ENCODE measurements at places on chromosomes 5 and 9. TPM values are rescaled to one million over a fixed set of nuclear protein-coding genes. Genes with fewer than 3 reads are reported as not detected.

- DNase-seq = no peak
- no peaks in the 10 kb centered on the region for H3K27me3 ChIP-seq
- no peak overlapping the region for H3K27ac ChIP-seq
- no peak overlapping the region for H3K4me3 ChIP-seq
- H3K4me1 ChIP-seq = peaks cover 24% of the 10 kb centered on the region
Observed at GRCh38 chr5:156186760-156187159, 140.2 kb upstream of the SGCD start.

PTGES gene
- total RNA-seq = 0.83 TPM

DNA sequence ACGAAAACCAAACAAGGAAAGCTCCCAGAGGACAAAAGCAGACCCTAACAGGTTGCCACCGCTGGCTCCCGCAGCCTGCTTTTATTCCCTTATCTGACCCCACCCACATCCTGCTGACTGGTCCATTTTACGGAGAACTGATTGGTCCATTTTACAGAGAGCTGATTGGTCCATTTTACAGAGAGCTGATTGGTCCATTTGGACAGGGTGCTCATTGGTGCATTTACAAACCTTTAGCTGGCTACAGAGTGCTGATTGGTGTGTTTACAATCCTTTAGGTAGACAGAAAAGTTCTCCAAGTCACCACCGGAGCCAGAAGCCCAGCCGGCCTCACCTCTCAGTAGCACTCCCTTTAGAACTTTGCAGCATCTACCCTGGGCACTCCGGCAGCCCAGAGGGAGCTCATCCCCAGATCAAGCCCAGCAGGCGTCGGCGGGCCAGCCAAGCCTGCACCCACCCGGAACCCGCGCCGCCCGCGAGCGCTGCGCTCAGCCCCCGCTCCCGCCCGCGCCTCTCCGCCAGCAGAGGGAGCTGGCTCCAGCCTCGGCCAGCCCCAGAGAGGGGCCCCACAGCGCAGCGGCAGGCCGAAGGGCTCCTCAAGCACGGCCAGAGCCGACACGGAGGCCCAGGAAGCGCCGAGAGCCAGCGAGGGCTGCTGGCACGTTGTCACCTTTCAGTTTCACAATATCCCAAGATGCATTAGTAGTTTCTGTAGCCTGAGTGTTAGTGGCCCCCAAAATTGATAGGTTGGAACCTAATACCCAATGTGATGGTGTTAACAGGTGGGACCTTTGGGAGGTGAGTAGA is 35.3 kb upstream of the CLPTM1L start:
- H3K4me1 ChIP-seq = no peaks in the 10 kb centered on the region
- H3K4me3 ChIP-seq = no peak overlapping the region
- peaks cover 18% of the 10 kb centered on the region for H3K27me3 ChIP-seq
- no peaks in the 10 kb centered on the region for H3K36me3 ChIP-seq
- no peak for DNase-seq

DIPK1B gene
- 11.4 TPM for total RNA-seq

GRCh38 chr5:143913008-143913752 is 101.2 kb downstream of the HMHB1 start:
- no peaks in the 10 kb centered on the region for H3K36me3 ChIP-seq
- H3K27ac ChIP-seq = no peak overlapping the region
- no peaks in the 10 kb centered on the region for H3K27me3 ChIP-seq
- no peak overlapping the region for H3K4me3 ChIP-seq

DNA sequence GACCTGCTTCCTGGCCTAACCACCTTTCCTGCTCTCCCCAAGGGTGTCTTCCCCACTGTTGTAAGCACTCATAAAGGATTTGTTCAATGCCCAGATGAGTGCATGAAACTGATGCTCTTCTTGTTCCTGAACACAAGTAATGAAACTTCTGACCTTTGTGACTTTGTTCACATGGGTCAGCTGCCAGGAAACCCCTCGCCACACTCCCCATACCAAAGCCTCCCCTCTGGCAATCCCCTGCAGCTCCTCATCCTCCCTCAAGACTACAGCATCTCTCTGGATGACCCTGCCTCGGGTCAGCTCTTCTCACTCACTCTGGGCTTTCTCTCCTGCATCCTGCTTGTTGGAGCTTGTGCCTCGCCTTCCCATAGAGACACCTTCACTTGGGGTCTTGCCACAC is 72.2 kb upstream of the SPTLC1 start:
- peak overlapping the region; percentile 4 for H3K27ac ChIP-seq
- peaks cover 20% of the 10 kb centered on the region for H3K4me1 ChIP-seq
- no peak overlapping the region for H3K4me3 ChIP-seq
- no peaks in the 10 kb centered on the region for H3K36me3 ChIP-seq
- DNase-seq = no peak

- no peak for DNase-seq
- no peaks in the 10 kb centered on the region for H3K27me3 ChIP-seq
- H3K4me1 ChIP-seq = peaks cover 41% of the 10 kb centered on the region
- H3K27ac ChIP-seq = peak overlapping the region; percentile 100
- peak overlapping the region; percentile 19 for H3K4me3 ChIP-seq
- no peaks in the 10 kb centered on the region for H3K36me3 ChIP-seq
Observed at GRCh38 chr9:107636571-107637381, 147.2 kb upstream of the KLF4 start.

- DNase-seq = no peak
- peak overlapping the region; percentile 83 for H3K27ac ChIP-seq
- H3K27me3 ChIP-seq = peaks cover 2% of the 10 kb centered on the region
- H3K4me3 ChIP-seq = peak overlapping the region; percentile 41
- peaks cover 47% of the 10 kb centered on the region for H3K4me1 ChIP-seq
- no peaks in the 10 kb centered on the region for H3K36me3 ChIP-seq
Observed at GRCh38 chr5:126002222-126002897, 420.8 kb upstream of the GRAMD2B start.

- no peak overlapping the region for H3K4me3 ChIP-seq
- DNase-seq = no peak
- no peaks in the 10 kb centered on the region for H3K4me1 ChIP-seq
- H3K36me3 ChIP-seq = peaks cover 21% of the 10 kb centered on the region
- no peak overlapping the region for H3K27ac ChIP-seq
Observed at GRCh38 chr9:34097865-34098264, 28.6 kb downstream of the DCAF12 start.

GRCh38 chr5:138948471-138949222 is 73.5 kb upstream of the LRRTM2 start:
- no peak overlapping the region for H3K27ac ChIP-seq
- H3K4me1 ChIP-seq = peaks cover 23% of the 10 kb centered on the region
- no peaks in the 10 kb centered on the region for H3K27me3 ChIP-seq
- no peak for DNase-seq
- H3K4me3 ChIP-seq = no peak overlapping the region

ZFP37 gene
- 7.0 TPM for total RNA-seq

SH3PXD2B gene
- 114 TPM for total RNA-seq

GRCh38 chr5:173618927-173619519 is 2.6 kb upstream of the BOD1 start:
- no peak overlapping the region for H3K27ac ChIP-seq
- no peaks in the 10 kb centered on the region for H3K36me3 ChIP-seq
- H3K27me3 ChIP-seq = no peaks in the 10 kb centered on the region

DNA sequence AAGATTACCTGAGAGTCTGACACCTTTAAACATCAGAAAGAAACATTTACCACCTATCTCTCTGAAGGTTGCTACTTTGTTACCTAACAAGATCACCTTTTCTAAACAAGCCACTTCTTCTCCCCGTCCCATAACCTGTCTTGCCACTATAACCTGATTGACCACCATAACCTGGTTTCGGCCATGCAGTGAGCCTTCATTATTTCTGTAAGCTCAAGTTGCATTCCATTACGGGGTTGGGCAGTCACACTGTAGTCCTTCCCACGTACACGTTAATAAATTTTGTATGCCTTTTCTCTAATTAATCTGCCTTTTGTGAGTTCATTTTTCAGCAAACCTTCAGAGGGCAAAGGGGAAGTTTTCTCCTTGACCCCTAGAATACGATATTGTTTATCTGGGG is 28.0 kb upstream of the CCNG1 start:
- no peaks in the 10 kb centered on the region for H3K36me3 ChIP-seq
- no peak overlapping the region for H3K27ac ChIP-seq
- peaks cover 1% of the 10 kb centered on the region for H3K4me1 ChIP-seq
- H3K27me3 ChIP-seq = peaks cover 51% of the 10 kb centered on the region
- no peak overlapping the region for H3K4me3 ChIP-seq

DNA sequence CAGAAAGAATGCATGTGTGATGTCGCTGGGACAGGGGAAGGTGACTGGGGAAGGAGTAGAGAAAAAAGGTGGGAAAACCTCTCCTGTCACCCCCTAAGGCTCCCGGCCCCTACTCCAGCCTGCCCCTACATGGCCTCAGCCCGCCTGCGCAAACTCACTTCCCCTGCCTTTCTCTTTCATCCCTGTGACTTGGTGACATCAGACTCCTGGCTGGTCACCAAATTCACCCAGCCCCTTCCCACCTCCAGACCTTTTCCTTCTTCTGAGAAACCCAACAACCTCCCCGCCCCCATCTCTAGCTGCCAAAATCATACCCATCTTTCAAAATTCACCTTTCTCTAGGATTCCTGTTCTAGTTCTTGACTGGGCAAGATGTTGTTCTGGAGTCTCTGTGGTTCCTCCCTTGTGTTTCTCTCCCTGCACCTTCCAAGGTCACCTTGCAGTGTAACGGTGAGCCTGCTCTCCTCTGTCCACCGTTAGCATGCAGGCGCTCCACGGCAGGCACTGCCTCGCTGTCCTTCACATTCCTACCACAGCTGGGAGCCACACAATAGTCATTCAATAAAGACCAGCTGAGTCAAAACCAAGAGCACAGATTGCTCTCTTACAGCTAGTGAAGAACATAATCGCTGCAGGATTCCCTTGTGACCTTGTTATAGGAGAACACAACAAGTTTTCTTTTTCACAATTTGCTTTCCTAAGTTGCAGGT is 134.5 kb downstream of the FANCC start:
- no peak overlapping the region for H3K4me3 ChIP-seq
- H3K4me1 ChIP-seq = peaks cover 13% of the 10 kb centered on the region
- H3K36me3 ChIP-seq = peaks cover 3% of the 10 kb centered on the region
- DNase-seq = no peak
- H3K27ac ChIP-seq = no peak overlapping the region

GRCh38 chr5:10894445-10895054 is 133.5 kb upstream of the DAP start:
- no peak for DNase-seq
- H3K36me3 ChIP-seq = no peaks in the 10 kb centered on the region
- H3K4me3 ChIP-seq = no peak overlapping the region
- no peaks in the 10 kb centered on the region for H3K4me1 ChIP-seq
- H3K27ac ChIP-seq = no peak overlapping the region
- H3K27me3 ChIP-seq = no peaks in the 10 kb centered on the region

FOCAD gene
- 38.4 TPM for total RNA-seq

DNA sequence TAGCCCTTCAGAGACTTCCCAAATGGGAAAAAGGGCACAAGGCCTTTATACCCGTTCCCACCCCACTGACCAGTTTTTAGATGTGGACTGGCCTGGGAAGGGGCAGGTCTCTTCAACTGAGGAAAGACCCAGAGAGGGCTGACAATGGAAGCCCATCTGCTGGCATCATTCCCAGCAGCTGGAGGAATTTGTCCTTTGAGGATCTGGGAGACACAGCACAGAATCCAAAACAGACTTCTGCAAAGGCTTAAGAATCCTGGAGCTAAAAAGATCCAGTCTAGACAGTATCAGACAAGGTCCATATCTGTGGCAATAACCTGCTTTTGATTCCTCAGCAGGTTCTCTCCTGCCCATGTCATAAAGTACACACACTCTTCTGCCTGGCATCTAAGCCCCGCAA is 329.2 kb downstream of the TMEM167A start:
- H3K27ac ChIP-seq = no peak overlapping the region
- H3K36me3 ChIP-seq = no peaks in the 10 kb centered on the region
- no peak overlapping the region for H3K4me3 ChIP-seq
- DNase-seq = no peak
- peaks cover 17% of the 10 kb centered on the region for H3K27me3 ChIP-seq
- H3K4me1 ChIP-seq = peaks cover 14% of the 10 kb centered on the region

CEL gene
- 1.3 TPM for total RNA-seq

SLC35A4 gene
- total RNA-seq = 79.6 TPM

DNA sequence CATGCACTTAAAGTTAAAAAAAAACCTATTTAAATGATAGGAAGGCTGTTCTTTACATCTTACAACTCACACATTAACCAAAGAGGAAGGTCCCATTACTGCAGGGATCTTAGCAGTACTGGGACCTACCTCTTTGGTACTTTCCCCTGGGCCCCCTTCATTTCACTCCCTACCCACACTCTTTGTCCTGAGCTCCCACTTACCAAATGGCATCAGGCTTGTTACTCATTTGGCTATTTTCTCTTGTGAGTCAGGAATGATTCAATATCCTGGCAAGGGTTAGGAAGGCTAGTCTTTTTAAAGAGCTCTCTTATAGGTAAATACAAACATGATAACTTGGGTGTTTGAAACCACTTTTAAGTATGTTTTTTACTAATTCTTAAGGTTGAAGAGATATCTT is 117.4 kb upstream of the ELL2 start:
- H3K36me3 ChIP-seq = no peaks in the 10 kb centered on the region
- no peaks in the 10 kb centered on the region for H3K27me3 ChIP-seq
- peak overlapping the region; percentile 58 for H3K27ac ChIP-seq
- no peak for DNase-seq

GRCh38 chr5:133714161-133714915 is 102.0 kb upstream of the FSTL4 start:
- H3K4me3 ChIP-seq = no peak overlapping the region
- H3K36me3 ChIP-seq = no peaks in the 10 kb centered on the region
- DNase-seq = no peak
- H3K27ac ChIP-seq = no peak overlapping the region
- H3K4me1 ChIP-seq = peaks cover 6% of the 10 kb centered on the region

DNA sequence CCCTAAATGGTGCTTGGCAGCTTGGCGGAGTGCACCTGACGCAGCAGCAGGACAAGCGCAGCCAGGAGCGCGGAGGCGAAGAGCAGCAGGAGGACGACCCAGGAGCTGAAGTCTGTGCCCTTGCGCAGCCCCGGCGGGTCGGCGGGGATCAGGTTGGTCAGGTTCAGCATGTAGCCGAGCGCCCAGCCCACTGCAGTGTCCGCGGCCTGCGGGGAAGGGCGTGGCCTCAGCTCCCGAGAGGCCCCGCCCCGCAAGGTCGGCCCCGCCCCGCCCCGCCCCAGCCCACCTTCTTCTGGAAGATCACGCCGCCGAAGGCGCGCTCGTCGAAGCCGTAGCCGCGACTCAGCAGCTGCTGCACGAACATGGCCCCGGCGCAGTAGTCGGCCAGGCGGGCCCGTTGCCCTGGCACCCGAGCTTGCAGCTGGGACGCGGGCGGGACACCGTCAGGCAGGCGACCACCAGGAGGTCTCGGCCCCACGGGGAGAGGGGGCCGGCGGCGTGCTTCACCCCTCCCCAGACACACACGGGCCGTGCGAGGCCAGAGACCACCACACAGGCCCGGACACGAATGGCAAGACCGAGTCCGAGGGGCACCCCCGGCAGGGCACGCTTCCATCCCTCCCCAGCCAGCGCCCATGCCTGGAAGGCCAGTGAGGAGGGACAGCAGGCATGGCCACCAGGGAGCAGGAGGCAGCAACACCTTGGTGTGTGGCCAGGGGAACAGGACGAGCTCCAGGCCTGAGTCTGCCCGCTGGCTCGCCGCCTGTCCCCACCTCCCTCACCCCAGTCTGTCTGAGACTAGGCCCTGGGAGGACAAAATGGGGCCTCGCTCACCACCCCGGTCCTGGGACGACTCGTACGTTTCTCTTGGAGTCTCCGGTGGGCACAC is 2.9 kb upstream of the NPDC1 start:
- no peak overlapping the region for H3K27ac ChIP-seq
- peaks cover 17% of the 10 kb centered on the region for H3K27me3 ChIP-seq
- no peak overlapping the region for H3K4me3 ChIP-seq
- H3K36me3 ChIP-seq = no peaks in the 10 kb centered on the region
- no peak for DNase-seq

- H3K27me3 ChIP-seq = no peaks in the 10 kb centered on the region
- DNase-seq = peak; percentile 34
- H3K36me3 ChIP-seq = no peaks in the 10 kb centered on the region
- H3K27ac ChIP-seq = no peak overlapping the region
- peaks cover 31% of the 10 kb centered on the region for H3K4me1 ChIP-seq
Observed at GRCh38 chr5:10335711-10336470, 17.6 kb upstream of the MARCHF6 start.
